ENCODE measurements at places on chromosomes 5 and 9.

DNA sequence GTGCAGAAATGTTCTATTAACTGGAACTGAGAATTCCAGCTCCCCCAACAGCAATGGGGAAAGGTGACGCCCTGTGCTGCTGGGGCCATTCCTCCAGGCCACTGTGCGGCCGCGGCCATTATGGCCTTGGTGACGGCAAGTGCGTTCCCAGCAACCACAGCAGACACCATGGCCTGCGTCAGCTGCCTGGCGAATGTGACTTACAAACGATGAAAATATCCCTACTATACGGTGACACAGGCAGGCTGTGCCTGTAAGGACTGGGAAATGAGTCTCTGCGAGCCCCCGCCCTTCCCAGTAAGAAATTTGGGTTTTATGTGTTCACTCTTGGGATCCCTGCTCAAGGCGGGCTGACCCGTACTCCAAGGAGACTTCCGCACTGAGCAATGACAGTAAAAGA lies 20.6 kb downstream of the CLPTM1L start:
- no peak for DNase-seq

DNA sequence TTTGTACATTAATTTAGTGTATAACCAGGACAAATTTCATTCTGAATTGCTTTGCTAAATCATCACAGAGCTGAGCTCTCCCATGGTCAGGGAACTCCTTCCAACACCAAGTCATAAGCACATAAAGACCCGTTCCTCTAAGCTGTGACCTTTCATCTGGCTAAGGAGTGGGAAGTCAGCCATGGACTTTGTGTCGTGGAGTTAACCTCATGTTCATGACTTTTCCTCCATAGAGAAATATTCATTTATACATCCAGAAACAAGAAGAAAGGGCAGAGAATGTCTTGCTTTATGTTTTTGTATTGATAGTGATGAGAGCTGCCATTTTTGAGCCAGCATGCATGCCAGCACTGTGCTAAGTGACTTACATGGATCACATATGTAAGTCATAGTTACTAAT lies 97.5 kb downstream of the INIP start:
- DNase-seq: no peak

DNA sequence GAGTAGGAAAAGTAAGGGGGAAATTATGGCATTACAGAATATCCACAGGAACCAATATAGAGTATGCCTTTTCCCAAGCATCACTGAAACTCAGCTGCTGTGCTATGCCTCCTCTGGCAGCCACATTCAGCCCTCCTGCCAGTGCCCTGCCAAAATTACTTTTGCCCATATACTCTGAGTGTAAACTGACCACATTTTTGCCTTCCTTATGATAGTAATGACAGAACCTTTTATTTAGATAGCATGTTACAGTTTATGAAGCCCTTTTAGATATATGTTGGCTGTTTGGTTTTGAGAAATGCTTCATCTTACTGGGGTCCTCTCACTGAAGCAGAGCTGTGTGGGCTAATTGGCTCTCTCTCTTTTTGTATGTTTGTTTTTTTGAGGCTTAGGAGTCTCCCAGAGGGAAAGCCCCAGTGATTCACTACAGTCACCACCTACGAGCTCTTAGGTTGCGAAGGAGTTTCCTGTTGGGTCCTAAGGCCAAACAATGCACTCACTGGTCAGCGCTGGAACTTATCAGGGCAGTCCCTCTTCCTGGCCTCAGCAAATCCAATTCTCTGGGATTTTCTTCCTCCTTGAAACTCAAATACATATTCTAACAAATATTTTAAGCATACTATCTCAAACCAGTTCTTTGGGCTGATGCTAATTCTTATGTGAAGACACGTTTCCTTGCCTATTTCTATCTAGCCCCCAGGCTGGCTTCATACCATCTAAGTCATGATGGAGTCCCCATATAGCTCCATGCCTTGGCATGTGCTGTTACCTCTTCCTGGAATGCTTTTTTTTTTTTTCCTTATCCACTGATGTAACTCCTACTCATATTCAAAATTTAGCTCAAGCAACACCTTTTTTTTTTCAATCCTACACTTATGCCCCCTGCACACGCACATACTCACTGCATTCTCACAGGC lies 3.7 kb downstream of the PHF24 start:
- peak; percentile 88 for DNase-seq

DNA sequence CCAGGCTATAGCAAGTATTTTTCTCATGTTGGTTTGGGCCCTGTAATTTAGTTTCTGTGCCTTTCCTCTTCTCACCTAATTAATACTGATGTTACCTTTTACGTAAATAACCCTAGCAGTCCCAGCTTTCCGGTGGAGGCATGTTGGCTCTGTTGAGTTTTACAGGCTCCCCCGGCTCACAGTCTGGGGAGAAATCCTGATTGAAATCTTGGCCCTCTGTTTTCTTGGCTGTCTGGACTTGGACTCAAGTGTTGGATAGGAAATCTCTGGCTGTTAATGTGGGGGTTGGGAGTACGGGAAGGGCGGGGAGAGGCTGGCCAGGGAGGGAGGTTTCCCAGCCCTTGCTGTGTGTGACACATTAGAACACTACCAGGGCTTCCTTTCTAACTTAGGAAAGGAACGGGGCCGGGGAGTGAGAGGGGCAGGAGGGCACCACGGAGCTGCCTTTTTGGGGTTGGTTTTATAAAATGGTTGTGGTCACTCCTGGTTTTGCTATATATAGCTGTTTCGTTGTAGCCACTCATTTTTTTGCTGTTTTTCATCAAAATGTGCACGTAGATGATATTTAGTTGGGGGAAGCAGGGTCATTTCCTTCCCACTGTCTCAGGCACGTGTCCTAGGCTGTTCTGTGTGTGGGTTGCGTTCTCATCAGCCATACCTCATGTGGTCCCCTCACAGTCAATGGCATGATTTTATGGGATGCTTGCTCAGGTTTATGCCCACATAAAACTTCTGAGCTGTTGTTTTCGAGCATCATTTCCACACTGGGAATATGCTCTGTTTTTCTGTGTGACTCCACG lies 11.0 kb downstream of the TRIO start:
- DNase-seq: peak; percentile 80

GRCh38 chr5:173435447-173435846 lies 107.2 kb upstream of the STC2 start:
- no peak for DNase-seq

GRCh38 chr5:16192311-16192710 lies 12.7 kb upstream of the MARCHF11 start:
- DNase-seq: no peak

- DNase-seq: no peak
Measured at GRCh38 chr5:135880801-135881200, 14.8 kb downstream of the IL9 start.

DNA sequence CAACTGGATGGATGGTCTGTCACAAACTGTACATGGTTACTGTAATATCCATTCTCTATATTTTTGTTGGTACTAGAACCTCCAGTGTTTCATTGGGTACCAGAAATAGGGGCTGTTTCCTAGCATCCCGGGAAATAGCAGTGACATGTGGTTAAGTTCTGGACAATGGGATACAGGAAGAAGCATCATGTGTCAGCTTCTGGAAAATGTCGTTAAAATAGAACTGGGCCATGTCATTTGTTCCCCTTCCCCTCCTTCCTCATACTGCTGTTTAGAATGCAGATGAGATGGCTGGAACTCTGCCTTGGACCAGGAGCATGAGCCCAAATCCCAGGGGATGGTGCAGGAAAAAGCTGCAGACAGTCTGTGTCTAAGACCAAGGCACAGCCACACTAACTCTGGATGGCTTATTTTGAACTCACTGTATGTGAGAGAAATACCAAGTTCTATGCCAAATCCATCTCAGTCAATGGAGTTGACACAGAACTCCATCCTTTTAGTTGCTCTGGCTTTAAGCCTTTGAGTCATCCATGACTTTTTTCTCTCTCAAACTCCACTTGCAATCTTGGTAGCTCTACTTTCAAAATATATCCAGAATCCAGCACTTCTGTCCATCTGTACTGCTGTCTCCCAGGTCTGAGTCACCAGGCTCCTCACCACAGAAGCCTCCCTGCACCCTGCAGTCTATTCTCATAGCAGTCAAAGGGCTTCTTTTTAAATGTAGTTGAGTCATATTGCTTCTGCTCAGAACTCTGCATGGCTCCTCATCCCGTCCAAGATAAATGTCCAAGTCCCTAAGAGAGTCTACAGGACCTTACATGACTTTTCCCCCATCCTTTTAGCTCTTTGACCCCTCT lies 184.2 kb downstream of the NSG2 start:
- peak; percentile 12 for DNase-seq

GRCh38 chr9:33645706-33646105 lies 121.7 kb downstream of the ANKRD18B start:
- no peak for DNase-seq

DNA sequence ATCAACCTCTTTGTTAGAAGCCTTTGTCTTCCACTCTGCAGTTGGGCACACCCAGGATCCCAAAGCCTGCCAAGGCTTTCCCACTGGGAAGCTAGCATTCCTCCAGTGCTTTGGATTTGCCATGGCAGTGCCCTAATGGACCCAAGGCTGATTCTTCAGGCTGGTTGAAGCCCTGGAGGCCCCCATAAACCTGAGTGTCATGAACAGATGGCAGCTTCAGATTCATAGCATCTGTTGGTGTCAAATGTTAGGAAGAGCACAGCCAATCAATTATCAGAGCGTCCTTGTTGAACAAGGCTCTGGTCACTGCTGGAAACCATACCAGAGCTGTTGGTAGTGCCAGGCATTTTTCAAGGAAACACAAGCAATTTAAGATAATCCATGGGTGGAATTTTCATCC lies 241.1 kb upstream of the KLF4 start:
- no peak for DNase-seq

DNA sequence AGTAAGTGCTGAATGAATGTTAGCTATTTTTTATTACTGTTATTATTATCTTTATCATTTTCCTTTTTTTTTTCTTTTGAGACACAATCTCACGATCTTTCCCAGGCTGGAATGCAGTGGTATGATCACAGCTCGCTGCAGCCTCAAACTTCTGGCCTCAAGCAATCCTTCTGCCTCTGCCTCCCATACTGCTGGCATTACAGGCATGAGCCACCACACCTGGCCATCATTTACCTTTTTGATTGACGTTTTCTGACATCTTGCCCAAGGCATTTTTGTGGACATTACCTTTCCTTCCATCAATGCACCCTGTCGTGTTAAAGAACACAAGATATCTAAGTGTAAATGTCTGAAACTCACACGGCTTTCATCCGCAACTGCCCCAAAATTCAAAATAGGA lies 138.2 kb downstream of the GAS1 start:
- no peak for DNase-seq

DNA sequence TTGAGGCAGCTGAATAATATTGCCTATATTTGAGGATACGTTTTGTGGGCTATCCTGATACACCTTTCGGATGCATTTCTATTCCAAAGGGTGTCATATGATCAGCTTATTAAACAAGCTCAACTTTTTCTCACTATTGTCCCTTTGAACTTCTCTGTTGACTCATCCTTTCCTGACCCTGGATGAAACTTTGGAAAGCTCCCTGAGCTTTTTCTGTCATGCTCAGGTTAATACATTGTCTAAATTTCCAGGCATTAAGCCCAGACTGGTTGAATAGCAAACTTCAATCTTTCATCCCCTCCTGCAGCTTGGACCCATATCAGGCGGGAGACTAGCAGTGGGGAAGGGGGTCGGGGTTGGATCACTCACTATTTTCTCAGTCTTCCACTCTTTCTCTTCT lies 104.9 kb upstream of the PTPN3 start:
- DNase-seq: no peak

- DNase-seq: no peak
Measured at GRCh38 chr5:29079771-29080170, 2041.4 kb upstream of the CDH9 start.

GRCh38 chr5:78411586-78411985 lies 51.2 kb downstream of the SCAMP1 start:
- peak; percentile 13 for DNase-seq

DNA sequence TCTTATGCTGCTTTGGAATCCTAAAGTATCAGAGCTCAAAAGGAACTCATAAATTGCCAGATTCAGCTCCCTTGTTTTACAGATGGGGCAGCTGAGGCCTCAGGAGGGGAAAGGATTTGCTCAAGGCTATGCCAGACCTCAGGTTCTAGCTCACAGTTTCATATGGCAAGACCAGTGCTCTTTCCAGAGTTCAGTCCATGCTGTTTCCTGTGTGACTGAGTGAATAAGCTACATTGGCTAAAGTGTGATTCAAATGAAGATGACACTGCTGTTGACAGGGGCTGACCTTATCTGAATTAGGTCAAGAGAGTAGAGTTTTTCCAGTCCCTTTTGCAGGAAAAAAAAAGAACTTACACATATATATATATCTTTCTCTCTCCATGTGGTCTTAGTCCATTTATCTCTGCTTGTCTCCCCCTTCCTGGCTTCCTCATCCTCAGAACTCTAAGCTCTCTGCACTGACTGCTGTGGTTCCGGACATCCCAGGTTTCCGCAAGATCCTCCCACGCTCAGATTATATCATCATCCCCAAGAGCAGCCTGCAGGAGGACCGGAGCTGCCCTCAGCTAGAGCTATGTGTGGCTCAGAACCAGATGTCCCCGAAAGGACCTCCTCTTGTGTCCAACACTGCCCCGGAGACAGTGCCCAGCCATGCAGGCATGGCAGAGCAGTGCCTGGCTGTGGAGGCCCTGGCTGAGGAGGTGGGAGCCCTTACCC lies 9.3 kb downstream of the HMGXB3 start:
- no peak for DNase-seq

GRCh38 chr9:87884578-87885459 lies 2.1 kb downstream of the SPATA31E1 start:
- no peak for DNase-seq

- DNase-seq: peak; percentile 82
Measured at GRCh38 chr5:147554261-147554817, 44.5 kb upstream of the DPYSL3 start.

GRCh38 chr5:133294380-133294779 lies 242.6 kb downstream of the HSPA4 start:
- no peak for DNase-seq

DNA sequence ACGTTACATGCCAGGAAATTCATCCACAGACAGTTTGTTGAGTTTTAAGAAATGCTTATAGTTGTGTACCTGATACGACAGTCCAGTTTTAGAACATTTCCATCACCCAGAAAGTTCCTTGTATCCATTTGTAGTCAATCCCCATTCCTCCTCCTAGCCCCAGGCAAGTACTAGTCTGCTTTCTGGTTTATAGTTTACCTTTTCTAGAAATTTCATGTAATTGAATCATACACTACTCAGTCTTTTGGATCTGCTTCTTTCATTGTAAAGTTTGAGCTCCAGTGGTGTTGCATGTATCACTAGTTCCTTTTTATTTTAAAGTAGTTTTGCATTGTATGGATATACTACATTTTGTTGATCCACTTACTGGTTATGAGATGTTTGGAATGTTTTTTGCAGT lies 291.2 kb downstream of the AOPEP start:
- DNase-seq: no peak

DNA sequence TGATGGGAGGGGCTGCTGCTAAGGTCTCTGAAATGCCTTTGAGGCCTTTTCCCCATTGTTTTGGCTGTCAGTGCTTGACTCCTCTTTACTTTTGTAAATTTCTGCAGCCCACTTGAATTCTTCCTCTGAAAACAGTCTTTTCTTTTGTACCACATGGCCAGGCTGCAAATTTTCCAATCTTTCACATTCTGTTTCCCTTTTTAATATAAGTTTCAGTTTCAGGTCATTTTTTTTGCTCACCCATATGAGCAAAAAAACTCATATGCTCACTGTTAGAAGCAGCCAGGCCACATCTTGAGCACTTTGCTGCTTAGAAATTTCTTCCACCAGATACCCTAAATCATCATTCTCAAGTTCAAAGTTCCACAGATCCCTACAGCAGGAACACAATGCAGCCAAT lies 234.6 kb upstream of the ADRA1B start:
- DNase-seq: no peak

GRCh38 chr5:25963251-25964008 lies 1075.0 kb downstream of the CDH9 start:
- no peak for DNase-seq

- DNase-seq: peak; percentile 44
Measured at GRCh38 chr5:139863855-139864558, 68.4 kb downstream of the PSD2 start.

Data from iris pigment epithelial cell (primary cell).